ENCODE measurements at places on chromosomes 3 and 15. TPM values are rescaled to one million over a fixed set of nuclear protein-coding genes. Genes with fewer than 3 reads are reported as not detected.

DOCK3 gene
- total RNA-seq: 0.79 TPM

PRTG gene
- 15.7 TPM for total RNA-seq

FOXL2NB gene
- total RNA-seq: not detected

ZNF620 gene
- 6.3 TPM for total RNA-seq

CPA3 gene
- total RNA-seq: 50.2 TPM

ROPN1B gene
- 1.0 TPM for total RNA-seq

DNA sequence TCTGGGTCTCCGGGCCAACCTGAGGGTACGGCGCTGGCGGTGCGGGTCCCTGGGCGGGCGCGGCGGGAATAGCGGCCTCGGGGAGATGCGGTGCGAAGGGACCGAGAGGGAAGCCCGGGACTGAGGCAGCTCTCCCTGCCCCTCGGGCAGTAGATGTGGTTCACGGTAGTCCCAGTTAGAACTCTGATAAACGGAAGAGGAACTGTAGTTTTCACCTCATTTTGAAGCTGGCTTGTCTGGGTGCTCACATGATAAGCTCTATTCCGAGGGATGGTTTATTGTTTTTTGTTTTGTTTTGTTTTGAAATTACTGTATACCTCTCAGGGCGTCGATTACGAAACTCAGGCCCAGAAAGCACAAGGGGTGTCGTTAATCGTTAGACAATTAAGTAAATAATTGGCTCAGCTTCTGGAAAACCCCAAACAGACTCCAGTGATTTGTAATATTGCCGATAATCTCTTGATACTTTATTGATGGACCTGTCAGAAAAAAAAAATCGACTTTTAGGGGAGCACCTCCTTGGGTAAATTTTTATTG is 413 bp downstream of the NUSAP1 start:
- DNase-seq: no peak

DNA sequence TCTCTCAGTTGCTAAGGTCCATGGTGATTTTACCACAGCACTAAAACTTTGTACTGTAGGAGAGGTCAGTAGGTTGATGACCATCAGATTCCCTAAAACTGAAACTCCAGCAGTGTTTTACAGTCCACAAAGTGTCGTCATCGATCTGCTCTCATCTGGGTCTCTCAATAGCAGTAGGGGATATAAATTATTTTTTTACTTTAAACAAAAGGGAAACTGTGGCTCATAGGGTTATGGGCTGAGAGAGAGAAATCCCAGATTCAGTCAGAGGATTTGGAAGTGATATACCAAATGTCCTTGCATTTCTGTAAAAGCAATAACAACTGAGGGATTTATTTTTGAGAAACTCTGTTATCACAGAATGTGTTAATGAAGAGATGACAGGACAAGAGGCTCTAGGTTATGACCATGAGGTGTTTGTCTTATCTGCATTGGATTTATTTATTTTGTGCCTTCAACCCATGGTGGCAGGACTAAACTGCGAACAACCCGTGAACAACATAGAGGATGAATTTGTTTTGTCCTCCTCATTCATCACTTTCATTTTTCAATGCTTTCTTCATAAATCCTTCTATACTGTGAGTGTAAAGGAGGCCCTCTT is 869.7 kb downstream of the OTOL1 start:
- no peak for DNase-seq

DNA sequence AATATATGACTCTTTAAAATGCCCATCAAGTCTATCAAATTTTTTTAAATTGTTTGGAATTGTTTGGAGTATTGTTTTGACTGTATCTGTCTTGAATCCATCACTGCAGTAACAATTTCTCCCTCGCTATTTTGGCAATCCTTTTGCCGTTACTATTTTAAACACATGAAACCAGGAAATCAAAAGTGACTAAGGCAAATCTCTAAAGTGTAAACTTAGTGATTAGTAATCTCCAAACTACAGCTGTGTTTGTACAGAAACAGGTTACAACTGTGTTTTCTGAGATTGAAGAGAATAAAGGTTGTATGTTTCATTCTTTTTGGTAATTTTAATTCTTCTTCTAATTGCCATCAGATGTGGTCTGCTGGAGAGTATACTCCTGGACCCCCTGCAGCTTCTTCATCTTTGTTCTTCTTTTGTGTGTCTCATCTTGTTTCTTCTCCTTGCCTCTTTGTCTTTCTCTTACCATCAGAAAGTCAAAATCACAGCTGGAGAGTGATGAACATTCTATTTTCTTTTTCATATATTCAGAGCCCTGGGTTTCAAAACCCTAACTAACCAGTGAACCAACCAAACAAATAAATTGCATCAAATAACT is 465.4 kb downstream of the RBMS3 start:
- no peak for DNase-seq

- no peak for DNase-seq
These were observed 14.3 kb downstream of the PPCDC start for GRCh38 chr15:75037685-75038084.

DNA sequence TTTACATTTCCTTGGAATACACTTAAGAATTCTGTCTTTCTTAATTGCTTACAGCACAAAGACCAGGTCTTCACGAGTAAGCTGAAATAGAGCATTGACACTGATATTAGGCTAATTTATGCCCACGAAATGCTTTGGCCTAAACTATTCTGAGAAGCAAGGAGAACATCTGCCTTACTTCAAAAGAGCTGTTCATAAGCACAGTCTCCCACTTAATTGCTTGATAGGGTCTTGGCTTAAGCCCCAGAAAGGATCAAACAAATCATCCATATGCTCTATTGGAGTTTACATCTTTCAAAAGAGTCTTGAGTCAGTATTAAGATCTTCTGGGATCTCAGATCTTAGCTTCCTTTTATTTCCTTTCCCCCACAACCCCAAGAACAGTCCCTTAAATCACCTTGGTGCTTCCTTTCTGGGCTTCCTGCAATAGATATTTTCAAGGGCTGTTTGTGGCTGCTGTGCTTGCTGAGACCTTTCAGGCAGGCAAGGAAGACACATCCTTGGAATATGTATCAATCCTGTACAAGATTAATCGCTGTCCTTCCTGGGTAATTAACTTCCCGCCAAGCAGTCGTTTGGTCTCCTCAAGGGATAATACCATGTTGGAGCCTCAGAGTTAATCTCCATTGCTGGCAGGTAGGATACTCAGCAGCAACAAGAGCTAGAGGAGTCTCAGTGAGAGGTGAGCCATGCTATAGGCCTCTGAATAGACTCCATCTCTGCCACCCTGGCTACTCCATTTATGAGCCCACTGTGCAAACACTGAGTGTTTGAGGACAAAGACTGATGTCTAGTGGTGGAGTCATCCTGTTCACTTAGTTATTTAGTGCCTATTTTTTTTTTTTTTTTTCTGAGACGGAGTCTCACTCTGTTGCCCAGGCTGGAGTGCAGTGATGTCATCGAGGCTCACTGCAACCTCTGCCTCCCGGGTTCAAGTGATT is 37.1 kb downstream of the TMEM158 start:
- no peak for DNase-seq

- DNase-seq: no peak
These were observed 600.5 kb downstream of the PYDC2 start for GRCh38 chr3:192061426-192061825.

DNA sequence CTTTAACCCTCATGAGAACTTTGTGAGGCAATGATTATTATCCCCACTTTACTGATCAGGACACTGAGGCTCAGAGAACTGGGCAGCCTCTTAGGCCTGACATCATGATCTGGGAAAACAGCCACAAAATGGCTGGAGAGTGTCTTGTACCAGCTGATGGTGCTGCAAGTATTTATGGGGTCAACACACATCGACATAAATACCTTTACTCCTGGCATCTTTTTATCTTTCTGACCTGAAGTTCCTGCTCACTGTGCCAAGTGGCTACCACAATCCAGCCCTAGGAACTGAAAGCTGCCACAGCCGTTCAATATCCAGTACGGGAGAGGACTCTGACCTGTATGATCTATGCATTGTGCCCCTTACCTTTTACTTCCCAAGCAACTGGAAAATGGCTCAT is 29.2 kb upstream of the MUC13 start:
- no peak for DNase-seq

- DNase-seq: no peak
These were observed 325.9 kb upstream of the CTDSPL start for GRCh38 chr3:37535526-37536432.

DNA sequence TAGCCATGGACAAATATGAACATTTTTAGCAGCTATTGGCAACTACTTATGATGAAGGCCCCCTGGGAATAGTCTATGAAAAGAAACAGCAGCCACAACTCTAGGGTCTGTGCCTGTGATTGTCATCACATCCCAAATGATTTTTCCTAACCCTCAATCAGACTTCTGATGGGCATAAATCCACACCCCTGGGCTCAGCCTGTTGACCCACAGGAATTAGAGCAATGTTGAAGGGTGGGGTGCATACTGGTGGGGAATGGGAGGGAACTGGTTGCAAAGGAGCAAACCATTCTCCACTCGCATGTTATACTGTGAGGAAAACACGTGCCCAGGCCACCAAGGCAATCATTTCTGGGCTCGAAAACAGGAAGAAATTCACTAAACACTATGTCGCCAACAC is 106.5 kb upstream of the CTNNB1 start:
- no peak for DNase-seq

DNA sequence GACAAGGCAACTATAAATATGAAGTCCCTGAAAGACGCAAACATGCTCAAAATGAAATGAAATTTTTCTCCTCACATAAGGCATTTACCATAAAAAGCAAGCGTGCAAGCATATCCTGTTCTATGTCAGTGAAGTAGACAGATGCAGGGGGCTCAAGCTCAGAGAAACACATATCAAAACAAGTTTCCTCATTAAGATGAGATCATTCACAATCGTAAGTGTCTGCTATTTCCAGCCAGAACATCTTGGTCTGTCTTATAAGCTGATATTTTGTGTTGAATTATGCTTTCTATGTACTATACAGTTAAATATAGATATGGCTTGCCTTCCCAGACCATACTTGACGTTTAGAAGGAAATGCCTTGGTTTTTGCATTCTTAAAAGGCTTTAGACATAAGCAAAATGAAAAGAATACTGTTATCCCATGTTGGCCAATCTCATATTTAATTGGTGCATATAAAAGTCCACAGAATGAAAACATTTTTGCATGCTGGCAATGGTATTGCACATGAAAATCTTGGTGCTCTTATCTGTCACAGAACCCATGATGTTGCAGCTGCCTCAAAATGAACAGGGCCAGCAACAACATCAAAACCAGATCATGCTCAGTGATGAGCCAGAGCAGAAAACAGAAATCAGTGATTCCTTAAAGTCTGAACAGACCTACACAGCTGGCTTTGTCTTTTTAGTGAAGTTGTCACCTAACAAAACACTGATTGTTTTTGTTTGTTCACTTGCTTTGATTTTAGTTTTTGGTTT is 65.4 kb downstream of the SIDT1 start:
- no peak for DNase-seq

GRCh38 chr3:55511895-55512570 is 24.9 kb upstream of the WNT5A start:
- no peak for DNase-seq

- DNase-seq: no peak
These were observed 831.9 kb downstream of the GBE1 start for GRCh38 chr3:80929576-80929975.

DNA sequence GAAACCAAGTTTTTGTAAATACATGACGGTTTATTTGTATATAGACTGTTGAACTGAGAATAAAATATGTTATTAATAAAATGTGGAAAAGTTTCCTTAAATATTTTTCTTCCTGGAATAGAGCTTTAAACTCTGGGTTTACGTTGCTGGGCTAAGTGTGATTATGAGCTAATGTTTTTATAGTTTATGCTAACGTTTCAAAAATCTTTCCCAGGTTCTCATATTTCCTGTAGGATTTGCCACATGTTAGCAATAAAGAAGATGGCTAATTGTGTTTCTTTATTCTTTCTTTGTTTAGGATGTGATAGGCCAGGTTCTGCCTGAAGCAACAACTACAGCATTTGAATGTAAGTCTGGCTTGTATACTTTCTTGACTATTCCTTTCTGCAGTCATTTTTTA is 7.2 kb downstream of the MAP2K5 start:
- DNase-seq: no peak

GRCh38 chr15:31330111-31330785 is 3.6 kb downstream of the KLF13 start:
- DNase-seq: no peak

GRCh38 chr3:147119989-147120388 is 286.4 kb downstream of the ZIC4 start:
- no peak for DNase-seq

GRCh38 chr3:37768107-37768809 is 93.4 kb upstream of the CTDSPL start:
- no peak for DNase-seq

DNA sequence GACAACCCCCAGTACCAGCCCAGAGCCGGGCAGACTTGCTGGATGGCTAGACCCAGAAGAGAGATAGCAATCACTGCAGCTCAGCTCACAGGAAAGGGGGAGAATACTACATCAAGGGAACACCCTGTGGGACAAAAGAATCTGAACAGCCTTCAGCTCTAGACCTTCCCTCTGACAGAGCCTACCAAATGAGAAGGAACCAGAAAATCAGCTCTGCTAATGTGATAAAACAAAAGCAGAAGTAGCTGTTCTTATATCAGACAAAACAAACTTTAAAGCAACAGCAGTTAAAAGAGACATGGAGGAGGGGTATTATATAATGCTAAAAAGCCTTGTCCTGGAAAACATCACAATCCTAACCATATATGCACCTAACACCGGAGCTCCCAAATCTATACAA is 283.3 kb downstream of the KLF13 start:
- DNase-seq: no peak

GRCh38 chr15:34588046-34588674 is 4.7 kb upstream of the GOLGA8B start:
- DNase-seq: peak; percentile 59

Measured in upper lobe of left lung (tissue), 6 donors.